Mesenchymal stem cell (in vitro differentiated cells and primary cell): ENCODE measurements at places on chromosomes 12 and 14.

DNA sequence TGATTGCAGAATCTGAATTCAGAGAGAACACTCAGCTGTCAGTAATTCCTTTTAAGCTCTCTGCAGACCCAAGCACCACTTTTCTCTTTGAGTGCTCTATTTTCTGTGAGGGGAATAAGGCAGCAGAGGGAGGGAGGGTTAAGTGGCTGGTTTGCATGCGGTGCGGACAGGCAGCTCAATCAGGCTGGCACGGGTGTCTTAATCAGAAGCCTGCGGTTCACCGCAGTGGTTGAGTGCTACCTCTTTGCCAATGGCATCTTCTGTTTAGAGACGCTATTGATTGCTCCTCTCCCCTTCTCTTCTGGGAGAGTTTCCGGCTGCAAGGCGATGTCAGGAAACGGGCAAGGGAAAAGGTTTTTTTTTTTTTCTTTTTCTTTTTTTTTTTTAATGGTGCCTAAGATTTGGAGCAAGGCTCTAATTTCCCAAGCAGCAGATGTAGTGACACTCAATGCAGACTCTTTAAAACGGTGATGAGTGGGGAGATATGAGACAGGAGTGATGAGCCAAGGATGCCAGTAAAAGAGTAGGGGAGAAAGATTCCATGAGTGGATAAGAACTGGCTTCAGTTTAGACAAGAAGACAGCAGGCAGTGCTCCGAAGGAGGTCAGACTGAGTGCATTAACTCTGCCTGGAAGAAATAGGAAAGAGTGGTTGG lies 533.7 kb upstream of the SEL1L start:
- no peak for DNase-seq

GRCh38 chr12:38713294-38713693 lies 192.1 kb downstream of the CPNE8 start:
- DNase-seq = no peak

GRCh38 chr14:101126731-101127130 lies 223.2 kb upstream of the RTL1 start:
- no peak for DNase-seq

DNA sequence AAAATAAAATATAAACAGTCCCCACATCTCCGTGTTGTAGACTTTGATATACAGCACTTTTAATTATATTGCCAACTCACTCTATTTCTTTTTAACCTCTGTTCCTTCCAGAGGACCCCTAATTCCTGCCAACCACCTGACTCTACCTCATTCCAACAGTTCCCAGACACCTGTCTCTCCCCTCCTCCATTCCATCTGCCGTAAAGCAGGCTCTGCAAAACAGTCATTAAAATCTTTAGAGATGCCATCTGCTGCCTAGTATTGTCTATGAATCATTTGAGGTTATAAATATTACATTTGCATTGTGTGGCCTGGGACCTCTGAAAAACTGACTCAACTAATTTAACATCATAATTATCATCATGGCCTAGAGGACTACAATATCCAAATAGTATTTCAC lies 148.8 kb upstream of the DCN start:
- no peak for DNase-seq

DNA sequence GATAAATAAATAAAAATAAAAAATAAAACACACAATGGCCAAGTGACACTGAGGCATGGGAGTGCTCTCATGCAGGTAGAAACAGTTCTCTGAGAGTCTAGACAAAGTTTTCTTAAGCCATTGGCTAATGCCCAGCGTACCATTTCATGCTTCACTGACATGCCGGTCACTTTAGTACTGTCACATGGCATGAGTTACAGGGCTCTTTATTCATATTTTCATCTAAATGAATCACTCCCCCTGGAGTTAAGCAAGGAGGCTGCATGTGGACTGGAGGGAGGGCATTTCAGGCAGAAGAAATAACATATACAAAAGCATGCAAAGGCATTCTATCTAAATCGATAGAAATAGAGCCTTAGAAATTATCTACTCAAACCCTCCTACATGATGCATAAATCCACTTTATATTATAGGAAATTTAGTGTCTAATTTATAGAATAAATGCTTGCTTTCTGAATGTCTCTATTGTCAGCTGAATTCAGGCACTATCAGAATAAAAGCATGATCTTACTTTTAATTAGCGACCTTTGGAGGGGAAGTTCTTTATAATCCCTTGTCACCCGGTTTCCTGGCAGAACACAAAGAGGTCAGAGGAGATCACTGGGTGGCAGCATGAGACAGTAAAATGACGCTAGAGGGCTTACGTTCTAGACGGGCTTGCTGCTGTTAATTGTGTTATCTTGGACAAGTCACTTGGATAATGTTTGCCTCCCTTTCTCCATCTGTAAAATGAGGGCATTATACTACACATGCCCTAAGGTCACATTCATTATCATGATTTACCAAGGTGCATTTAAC lies 17.5 kb downstream of the DYRK4 start:
- peak; percentile 6 for DNase-seq

DNA sequence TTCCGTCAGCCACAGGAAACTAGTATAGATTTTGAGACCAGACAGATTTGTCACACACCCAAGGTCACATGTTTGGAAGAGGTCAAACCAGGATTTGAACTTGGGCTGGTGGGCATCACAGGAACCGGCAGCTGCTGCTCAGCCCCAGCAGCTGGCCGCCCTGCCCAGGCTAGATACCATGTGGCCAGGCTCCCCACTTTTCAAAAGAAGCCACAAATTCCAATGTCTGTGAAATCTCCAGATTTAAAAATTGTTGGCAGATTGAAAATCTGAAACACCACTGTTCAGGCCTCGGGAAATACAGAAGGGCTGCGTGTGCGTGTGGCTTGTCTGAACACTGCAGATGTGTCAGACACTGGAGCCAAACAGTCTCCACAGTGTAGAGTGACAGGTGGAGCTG lies 30.4 kb downstream of the MMAB start:
- DNase-seq = no peak

DNA sequence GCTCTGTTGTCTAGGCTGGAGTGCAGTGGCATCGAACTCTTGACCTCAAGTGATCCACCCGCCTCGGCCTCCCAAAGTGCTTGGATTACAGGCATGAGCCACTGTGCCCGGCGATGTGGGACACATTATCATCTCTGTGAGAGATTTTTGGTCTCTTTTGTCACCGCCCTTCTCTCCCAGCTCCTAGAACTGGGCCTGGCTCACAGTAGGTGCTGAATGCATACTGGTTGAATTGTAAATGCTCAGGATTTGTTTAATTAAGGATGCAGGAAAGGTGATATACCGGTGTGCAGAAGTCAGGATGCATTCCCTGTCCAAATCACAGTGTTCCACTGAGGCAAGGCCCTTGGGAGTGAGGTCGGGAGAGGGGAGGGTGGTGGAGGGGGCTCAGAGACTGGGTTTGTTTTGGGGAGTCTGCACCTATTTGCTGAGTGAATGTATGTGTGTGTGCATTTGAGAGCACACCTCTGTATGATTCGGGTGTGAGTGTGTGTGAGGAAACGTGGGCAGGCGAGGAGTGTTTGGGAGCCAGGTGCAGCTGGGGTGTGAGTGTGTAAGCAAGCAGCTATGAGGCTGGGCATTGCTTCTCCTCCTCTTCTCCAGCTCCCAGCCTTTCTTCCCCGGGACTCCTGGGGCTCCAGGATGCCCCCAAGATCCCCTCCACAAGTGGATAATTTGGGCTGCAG lies 1.0 kb upstream of the KRT18 start:
- no peak for DNase-seq

DNA sequence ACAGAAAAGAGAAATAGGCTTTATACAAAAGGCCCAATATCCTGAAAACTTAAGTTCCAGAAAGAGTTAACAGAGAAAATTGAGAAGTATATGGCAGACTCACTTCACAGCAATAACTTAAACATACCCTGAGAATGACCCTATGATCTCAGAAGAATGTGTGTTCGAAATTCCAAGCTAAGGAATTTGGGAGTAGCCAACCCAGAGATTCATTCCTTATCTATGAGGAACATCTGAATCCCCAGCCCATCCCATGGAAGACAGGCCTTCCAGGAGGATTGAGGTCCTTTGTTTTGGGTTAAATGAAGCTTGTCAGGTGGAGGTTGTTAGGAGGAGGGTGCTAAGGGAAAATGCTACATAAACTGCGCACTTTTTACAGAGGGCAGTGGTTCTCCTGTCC lies 7.5 kb upstream of the SAV1 start:
- no peak for DNase-seq

- peak; percentile 62 for DNase-seq
These were observed 2.9 kb downstream of the RDH12 start for GRCh38 chr14:67704484-67705089.

DNA sequence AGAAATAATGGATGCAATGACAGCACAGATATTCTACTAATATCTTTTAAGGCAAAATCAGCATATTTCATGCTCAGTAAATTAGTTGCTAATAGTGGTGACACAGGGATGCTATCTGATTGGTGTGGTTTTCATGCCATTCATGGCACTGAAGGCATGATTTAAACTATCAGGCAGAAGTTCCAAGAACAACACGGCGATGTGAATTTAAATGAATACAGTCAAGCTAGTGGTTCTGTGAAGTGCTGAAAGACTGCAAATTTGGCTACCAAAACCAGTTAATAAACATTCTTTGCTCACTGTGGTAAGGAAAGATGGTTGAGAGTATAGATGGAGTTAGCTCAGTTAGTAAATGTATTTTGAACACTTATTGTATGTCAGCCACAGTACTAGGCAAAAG lies 272.0 kb upstream of the DIO2 start:
- no peak for DNase-seq
